ENCODE measurements at places on chromosomes 12 and 14. TPM values are rescaled to one million over a fixed set of nuclear protein-coding genes. Genes with fewer than 3 reads are reported as not detected.

Gene IAPP
- total RNA-seq = not detected

Gene TOMM20L
- total RNA-seq = not detected

Gene FBXW8
- 11.2 TPM for total RNA-seq

Gene RASSF8
- total RNA-seq = 128 TPM

Gene ALG10B
- 5.6 TPM for total RNA-seq

Gene FOXM1
- 19.3 TPM for total RNA-seq

Gene ZBTB42
- total RNA-seq = 2.5 TPM

Gene TAS2R19
- total RNA-seq = 6.3 TPM

Gene CALCOCO1
- total RNA-seq = 234 TPM

Gene ADCY4
- 6.3 TPM for total RNA-seq

Gene PPP4R4
- total RNA-seq = 0.98 TPM

Gene LETMD1
- total RNA-seq = 30.5 TPM

Gene TCL1B
- total RNA-seq = not detected

Gene RIPK3
- 3.0 TPM for total RNA-seq

Gene FOXN4
- total RNA-seq = not detected

Gene CLEC1B
- not detected for total RNA-seq

Gene STYK1
- total RNA-seq = not detected

Gene OR6C2
- not detected for total RNA-seq

Gene TTC9
- total RNA-seq = 0.45 TPM

Gene SLC10A1
- not detected for total RNA-seq

Gene PABPN1
- 53.4 TPM for total RNA-seq

Gene POTEM
- not detected for total RNA-seq

Gene CPM
- 0.08 TPM for total RNA-seq

Gene C12orf56
- total RNA-seq = not detected

Gene KLRB1
- total RNA-seq = not detected

Gene ATP2B1
- 56.8 TPM for total RNA-seq

Gene SIX4
- total RNA-seq = 16.3 TPM
